ENCODE measurements at places on chromosomes 1 and 21.

GRCh38 chr1:1170215-1171091, 3.2 kb upstream of the TTLL10 start:
- no peak for DNase-seq

DNA sequence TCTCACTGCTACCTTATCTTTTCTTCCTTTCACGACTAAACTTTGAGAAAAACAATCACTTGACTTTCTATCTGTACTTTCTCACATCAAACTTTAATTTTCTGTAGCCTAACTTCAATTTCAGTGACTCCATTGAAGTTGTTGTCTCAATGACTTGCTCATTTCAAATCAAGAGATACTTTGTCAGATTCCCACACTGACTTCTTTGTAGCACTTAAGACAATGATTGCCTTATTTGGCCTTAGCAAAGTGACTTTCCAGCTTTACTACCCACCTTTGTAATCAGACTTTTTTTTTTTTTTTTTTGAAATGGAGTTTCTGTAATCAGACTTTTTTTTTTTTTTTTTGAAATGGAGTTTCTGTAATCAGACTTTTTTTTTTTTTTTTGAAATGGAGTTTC, 37.0 kb downstream of the AGO4 start:
- DNase-seq: no peak

- no peak for DNase-seq
Observed at GRCh38 chr1:115429241-115429640, 91.2 kb upstream of the NGF start.

- no peak for DNase-seq
Observed at GRCh38 chr1:216630532-216630931, 92.7 kb downstream of the ESRRG start.

DNA sequence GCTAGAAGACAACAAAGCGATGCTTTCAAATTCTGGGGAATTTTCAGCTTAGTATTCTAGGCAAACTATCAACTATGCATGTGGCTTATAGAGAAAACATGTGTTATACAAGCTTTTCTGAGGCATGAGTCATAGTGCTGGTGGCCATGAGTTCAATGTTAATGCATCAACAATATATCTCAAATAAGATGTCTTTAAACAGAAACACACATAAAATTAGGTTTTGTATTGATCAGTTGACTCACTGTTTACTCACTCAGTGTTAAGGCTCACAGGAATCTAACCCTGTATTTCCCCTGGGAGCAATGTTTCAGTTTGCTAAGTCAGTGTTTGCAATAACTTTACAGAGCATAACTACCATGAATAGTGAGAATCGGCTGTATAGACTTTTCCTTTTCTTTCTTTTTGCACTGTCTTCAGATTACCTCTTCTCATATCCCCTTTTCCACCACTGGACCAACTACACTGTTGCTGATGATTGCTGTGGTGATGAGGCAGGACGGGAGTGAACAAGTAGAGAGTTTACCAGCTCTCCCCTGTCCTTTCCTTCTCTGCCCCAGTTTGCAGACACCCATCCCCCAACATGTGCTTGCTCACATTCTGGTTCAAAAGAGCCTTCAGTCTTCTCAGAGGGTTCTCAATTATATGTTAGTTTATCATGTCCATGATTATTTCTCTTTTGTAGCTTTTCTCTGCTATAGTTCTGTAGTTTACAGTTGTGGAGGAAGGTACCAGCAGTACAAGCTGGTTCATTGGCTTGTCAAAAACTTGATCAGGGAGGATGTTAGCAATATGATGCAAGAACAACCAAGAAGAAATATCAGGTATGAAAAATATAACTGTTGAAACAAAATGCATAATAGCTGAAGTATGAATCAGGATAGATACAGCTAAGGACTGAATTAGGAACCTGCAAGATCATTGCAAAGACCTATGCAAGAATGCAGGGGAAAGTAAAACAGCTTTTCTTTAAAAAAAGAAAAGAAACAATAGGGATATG, 23.9 kb downstream of the CD2 start:
- no peak for DNase-seq

DNA sequence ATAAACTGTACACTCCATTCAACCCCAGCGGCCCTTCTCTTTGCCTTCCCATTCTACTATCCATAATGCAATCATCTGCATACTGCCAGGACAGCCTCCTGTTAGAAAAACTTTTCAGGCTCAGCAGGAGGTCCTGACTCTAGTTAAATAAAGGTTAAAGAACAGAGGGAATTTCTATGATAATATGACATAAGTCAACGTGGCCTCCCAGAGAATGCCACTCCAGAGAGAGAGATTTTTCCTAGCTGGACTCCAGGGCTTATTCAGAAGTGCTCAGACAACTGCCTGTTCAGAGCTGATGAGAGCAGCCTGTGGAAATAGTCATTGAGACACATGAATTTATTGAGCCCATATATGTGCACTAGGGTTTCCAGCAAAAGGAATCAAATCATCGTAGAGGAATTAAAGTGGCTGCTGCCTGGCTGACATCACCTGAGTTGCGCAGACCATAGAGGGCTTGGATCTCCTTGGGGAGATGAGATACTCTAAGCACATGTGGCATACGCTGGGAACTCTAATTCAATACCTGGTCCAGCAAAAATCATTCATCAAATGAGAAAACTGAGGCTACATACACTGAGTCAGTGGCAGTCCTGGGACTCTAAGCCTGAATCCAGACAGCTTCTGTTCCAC, 736.2 kb downstream of the PTPRU start:
- no peak for DNase-seq

DNA sequence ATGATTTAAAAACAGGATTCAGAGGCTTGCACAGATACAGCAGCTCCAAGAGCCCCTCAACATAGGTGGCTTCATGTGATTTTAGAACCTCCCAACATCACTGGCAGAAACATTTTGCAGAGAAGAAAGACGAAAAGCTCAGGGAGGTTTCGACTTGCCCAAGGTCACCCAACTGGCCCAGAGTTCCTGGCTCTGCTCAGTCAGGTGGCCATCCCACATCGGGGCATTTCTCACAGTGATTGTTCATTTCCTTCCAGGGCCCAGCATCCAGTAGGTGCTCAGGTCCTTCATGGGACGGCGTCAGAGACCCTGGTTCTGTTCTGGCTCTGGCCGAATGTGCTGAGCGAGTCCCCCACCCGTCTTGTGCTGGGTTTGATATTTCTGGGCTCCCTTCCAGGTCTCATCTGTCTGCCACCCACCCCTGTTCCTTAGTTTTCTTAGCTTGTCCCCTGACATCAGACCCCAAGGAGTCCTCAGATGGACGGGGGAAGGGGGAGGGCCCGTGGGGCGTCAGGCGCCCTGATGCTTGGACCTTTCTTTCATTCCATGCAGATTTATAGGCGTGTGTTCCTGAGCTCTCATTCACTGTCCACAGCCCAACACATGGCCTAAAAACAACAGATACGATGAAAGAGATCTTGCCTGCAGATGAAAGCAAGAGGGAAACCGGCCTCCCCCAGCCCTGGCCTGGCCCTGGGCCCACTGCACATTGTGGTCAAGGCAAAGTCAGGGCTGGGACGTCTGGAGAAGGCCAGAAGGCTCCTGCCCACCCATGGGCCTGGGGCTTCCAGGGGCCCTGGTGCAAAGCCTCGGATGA, 123.1 kb upstream of the ZBTB40 start:
- DNase-seq: no peak

GRCh38 chr1:28510273-28510969, 4.6 kb downstream of the RCC1 start:
- DNase-seq: no peak

DNA sequence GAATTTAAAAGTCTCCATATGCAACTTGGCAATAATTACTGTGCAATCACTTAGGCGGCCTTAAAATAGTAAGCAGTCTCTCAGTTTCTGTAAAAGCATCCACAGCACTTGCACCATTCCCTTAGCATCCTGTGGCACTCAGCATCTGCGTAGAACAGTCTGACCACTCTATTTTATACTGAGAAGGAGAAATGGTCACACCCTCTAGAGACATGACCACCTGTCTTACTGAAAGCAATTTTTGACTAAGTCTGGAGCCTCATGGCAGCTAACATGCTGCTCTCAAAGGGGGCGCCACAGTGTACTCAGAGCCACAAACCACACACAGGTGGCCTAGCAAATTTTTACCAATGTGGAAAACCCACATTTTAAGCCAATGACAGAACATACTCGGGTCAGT, 62.0 kb downstream of the KCNK1 start:
- no peak for DNase-seq

- no peak for DNase-seq
Observed at GRCh38 chr1:226881515-226882185, 11.2 kb downstream of the PSEN2 start.

Measured in NCI-H748 treated with DMSO at 0.1 percent for 48 hours (cell line).